ENCODE measurements at places on chromosomes 16 and 17.

DNA sequence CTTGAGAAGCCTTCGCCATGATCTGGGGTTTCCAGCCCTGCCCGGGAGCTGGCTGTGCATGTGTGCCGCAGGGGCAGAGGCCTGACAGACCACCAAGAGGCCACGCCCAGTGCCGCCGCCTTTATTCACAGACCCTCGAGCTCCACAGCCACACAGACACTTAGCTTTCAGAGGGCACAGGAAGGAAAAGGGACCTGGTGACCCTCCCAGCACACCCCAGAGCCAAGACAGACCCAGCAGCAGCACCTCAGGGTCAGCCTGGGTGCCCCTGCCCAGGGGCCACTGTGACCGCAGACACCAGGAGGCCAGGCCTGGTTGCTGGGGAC, 10.8 kb downstream of the MCRIP1 start:
- DNase-seq, result no peak

DNA sequence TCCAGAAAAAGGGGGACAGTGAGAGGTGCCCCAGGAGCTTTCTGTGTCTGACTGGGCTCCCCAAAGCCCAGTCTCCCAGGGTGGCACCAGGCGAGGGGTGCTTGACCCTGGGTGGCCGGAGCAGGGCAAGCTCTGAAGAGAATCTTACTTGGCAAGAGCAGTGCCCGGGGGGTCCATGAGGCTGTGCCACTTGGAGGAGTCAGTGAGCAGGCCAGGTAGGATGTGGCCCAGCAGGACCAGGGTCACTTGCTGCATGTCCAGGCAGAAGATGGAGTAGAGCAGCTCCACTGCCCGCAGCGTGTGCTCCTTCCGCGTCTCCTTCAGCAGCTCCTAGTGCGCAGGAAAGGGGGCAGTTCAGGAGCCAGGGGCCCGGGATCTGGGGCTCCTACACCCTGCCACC, 7.3 kb downstream of the CSF3 start:
- no peak for DNase-seq

DNA sequence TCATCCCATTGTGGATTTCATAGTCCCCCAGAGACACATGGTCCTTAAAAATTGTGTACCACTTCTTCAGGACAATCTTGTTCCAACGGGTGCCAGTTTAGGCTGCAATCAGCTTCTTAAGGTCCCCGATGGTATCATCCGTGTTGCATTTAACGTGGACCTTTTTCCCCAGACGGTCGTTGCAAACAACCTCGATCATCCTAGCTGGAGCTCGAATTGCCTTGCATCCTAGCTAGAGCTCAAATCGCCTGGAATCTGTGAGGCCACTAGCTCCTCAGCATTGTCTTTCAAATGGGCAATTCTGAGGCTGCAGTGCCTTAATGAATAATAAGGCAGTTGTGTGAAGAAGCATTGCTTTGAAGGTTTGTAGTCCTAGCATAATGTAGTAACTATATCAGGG, 37.7 kb upstream of the RHBDL3 start:
- DNase-seq, result no peak

- peak; percentile 63 for DNase-seq
Observed at GRCh38 chr16:67158637-67159600, 790 bp downstream of the TRADD start.

GRCh38 chr16:54652201-54652770, 278.4 kb upstream of the IRX5 start:
- no peak for DNase-seq

DNA sequence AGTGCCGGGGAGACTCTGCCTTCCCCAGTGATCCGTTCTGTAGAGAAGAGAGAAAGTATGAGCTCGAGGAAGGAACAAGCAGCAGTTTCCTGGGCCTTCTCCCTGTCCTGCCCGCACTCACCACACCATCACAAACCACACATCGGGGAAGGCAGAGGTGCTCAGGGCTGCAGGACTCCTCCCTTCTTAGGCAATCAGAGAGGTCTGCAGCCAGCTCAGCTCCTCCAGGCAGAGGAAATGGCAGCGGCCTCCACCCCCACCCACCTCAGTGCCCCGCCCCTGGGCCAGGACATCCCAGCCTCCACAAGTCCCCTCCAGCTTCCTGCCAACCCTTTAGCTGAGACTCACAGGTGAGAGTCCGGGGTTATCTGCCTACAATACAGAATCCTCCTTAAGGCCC, 2.0 kb downstream of the ZNF319 start:
- DNase-seq, result no peak

DNA sequence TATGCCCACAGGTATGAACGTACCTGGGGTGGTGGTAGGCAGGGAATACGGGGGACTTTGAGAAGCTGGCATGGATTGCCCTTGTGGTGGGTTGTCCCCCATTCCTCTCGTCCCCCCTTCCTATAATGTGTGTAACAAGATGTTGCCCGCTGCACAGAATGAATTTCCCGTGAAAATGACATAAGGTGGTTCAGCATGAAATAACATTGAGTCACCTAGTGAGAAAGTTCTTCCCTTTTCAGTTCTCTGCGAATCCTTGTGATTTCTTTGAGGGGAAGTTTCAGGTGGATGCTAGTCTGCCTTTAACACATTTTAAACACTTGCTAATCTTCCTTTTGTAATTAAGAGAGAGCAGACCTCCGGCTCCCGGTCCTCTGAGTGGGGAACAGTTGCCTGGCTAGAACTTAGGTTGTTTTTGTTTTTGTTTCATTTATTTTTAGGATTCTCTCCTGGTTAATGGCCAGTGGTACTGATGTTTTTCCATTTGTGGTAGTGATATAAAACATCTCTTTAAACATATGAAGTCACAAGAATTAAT, 58.9 kb downstream of the RAP1GAP2 start:
- DNase-seq, result no peak

DNA sequence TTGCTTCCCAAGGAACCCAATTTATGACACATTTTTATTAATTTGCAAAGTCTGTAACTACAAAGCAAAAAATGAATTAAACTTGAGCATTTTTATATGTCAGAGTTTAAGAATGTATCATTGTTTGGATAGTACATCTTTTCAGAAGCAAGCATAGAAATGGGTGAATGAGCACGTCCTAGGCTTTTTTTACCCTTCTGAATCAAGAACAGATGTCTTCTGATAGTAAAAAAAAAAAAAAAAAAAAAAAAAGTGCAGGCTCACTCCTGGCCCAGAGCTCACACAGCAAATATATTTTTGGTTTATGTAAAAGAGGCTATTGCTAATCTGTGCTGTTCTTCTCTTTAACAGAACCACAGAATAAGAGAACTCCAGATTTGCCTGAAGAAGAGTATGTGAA, 6.3 kb downstream of the TERF2IP start:
- no peak for DNase-seq

- no peak for DNase-seq
Observed at GRCh38 chr17:38663964-38664644, 10.7 kb downstream of the EPOP start.

- no peak for DNase-seq
Observed at GRCh38 chr17:12037970-12038369, 17.3 kb downstream of the MAP2K4 start.

DNA sequence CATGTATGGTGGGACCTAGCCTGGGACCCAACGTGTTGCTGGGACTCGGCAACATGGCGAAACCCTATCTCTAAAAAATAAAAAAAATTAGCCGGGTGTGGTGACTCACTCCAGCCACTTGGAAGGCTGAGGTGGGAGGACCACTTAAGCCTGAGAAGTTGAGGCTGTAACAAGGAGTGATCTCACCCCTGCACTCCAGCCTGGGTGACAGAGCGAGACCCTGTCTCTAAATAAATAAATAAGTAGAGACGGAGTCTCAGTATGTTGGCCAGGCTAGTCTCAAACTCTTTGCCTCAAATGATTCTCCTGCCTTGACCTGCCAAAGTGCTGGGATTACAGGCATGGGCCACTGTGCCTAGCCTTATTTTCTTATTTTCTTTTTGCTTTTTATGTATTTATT, 10.1 kb upstream of the CNP start:
- DNase-seq, result no peak

DNA sequence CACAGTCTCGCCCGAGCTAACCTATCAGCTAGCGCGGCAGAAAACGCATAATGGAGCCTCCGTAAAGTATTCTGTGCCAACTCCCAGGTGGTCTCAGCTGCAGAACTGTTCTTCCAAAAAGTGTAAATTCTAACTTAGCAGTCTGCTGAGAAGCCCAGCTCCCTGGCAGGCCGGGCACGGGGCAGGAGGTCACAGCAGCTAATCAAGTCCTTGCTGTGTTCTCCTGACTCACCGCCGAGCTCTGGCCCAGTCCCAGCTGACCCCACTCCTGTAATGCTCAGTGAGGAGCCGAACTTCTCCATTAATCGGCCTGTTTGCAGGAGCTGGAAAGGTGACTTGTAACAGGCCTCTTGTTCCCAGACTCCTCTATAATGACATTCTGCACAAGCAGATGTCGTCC, 193.3 kb downstream of the IRX3 start:
- no peak for DNase-seq

DNA sequence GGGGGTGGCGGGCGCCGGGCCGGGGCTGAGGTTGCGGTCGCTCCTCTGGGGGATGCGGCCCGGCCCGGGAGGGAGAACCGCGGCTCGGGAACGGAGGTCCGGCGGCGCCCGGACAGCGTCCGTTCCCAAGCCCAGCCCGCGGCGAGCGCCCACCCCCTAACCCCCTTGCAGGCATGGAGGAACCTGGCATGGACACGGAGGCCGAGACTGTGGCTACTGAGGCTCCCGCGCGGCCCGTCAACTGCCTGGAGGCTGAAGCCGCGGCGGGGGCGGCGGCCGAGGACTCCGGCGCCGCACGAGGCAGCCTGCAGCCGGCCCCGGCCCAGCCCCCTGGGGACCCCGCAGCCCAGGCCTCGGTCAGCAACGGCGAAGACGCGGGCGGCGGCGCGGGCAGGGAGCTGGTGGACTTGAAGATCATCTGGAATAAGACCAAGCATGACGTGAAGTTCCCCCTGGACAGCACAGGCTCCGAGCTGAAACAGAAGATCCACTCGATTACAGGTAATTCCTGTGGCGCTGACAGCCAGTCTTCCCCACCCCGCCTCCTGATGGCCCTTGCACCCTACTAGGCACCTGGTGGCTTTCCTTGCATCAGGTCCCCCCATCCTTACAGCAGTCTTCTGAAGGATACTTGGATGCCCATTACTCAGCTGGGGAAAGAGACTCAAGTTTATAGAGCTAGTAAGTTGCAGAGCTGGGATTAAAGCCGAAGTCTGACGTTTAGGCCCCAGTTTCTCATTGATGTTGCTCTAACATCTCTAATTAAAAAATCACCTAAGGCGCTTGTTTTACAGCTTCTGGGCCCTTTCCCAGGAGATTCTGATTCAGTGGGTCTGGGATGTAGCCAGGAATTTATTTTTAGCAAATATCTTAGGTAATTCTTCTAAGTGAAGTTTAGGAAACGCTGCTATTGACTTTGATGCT, 514 bp downstream of the UBFD1 start:
- DNase-seq, result no peak

- peak; percentile 89 for DNase-seq
Observed at GRCh38 chr17:50139950-50140885, 10.3 kb upstream of the SAMD14 start.

GRCh38 chr17:32970281-32970680, 21.4 kb upstream of the SPACA3 start:
- no peak for DNase-seq

- no peak for DNase-seq
Observed at GRCh38 chr17:81680150-81680549, 3.4 kb downstream of the ARL16 start.

DNA sequence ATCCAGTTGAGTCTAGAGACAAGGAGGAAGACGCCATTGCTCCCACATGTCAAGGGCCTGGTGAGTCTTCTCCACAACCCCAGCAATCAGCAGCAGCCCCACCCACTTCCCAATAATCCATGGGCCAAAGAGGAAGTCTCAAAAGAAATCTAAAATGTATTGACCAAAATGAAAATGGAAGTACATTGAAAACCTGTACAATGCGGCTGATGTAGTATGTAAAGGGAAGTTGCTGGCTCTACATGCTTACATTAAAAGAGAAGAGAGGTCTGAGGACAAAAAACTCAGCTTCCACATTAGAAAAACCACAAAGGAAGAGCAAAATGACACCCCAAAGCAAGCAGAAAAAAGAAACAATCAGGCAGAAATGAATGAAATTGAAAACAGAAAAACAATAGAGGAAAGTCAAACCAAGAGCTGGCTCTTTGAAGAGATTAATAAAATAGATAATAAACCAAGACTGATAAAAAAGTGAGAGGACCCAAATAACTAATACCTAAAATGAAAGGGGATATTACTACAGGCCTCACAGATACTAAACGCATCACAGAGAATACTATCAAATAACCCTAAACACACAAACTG, 100.6 kb upstream of the METRNL start:
- DNase-seq, result no peak

GRCh38 chr17:4485676-4486646, 12.7 kb upstream of the SPNS2 start:
- no peak for DNase-seq

All from ecto neural progenitor cell (in vitro differentiated cells).